ENCODE measurements at places on chromosomes 2 and 18.

GRCh38 chr18:38575648-38576047, 1010.0 kb upstream of the CELF4 start:
- no peak for DNase-seq

DNA sequence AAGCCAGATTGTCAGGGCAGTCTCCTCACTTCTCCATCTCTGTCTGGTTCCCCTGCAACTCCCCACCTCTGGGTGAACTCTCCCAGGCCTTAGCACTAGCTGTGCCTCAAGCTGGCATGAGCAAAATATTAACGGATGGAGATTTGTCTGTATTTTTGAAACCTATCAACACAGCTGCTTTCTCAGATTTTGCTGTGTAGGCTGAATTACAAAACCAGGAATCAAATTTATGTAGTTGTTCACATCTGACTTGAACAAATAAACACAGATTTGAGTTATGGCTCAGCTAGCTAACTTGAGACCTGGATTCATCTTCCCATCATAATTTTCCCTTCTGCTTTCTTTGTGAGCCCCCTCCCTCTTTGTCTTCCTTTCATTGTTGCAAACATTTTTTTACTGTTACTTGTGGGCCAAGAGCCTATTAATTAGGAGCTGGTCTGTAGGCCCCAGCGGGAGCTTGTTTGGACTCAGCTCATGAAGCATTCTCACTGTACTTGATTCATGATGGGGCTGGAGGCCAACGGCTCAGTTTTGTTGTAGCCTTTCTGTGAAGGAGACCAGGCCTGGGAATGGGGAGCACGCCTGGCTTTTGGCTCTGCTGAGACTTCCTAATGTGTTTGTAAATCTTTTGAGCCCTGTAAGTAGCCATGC, 164.1 kb upstream of the GATA6 start:
- no peak for DNase-seq

- peak; percentile 70 for DNase-seq
Observed at GRCh38 chr2:68837164-68837860, 33.9 kb downstream of the BMP10 start.

GRCh38 chr2:65021709-65022108, 32.5 kb downstream of the SLC1A4 start:
- DNase-seq = no peak

GRCh38 chr2:161113693-161114575, 46.3 kb upstream of the TANK start:
- DNase-seq = no peak

GRCh38 chr2:9998916-9999654, 44.3 kb upstream of the KLF11 start:
- DNase-seq = no peak

DNA sequence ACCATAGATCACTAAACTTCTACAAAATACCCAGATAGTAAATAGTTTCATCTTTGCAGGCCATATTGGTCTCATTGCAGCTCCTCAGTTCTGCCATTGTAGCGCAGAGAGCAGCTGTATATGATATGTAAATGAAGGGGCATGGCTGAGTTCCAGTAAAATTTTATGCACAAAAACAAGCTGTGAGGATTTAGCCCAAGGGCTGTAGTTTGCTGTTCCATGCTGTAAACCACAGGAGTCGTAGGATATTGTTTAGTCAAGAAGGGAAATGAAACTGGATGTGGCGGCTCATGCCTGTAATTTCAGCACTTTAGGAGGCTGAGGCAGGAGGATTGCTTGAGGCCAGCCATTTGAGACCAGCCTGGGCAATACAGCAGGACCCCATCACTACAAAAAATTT, 83.0 kb downstream of the MGAT5 start:
- DNase-seq = no peak

Data from tibial nerve (tissue), 4 donors.